Natural killer cell treated with Interleukin-12 subunit alpha and Interleukin-12 subunit beta and Interleukin-15 and Interleukin-18, amount 100 ng/mL, for 72 hours (primary cell): ENCODE measurements at places on chromosomes 3 and 15. TPM values are rescaled to one million over a fixed set of nuclear protein-coding genes. Genes with fewer than 3 reads are reported as not detected.

The KCNAB1 gene
- not detected for total RNA-seq

The CCNB2 gene
- total RNA-seq, result 41.8 TPM

The NOP10 gene
- 250 TPM for total RNA-seq

GRCh38 chr15:100183921-100184495, 157.8 kb downstream of the ADAMTS17 start:
- no peak overlapping the region for H3K27ac ChIP-seq
- H3K4me1 ChIP-seq, result peaks cover 4% of the 10 kb centered on the region
- no peak overlapping the region for H3K4me3 ChIP-seq
- no peaks in the 10 kb centered on the region for H3K36me3 ChIP-seq
- peaks cover 24% of the 10 kb centered on the region for H3K27me3 ChIP-seq

GRCh38 chr3:129749692-129750091, 143.2 kb upstream of the PLXND1 start:
- no peak for DNase-seq
- H3K36me3 ChIP-seq, result peaks cover 16% of the 10 kb centered on the region
- peaks cover 7% of the 10 kb centered on the region for H3K4me1 ChIP-seq
- H3K4me3 ChIP-seq, result no peak overlapping the region
- no peaks in the 10 kb centered on the region for H3K27me3 ChIP-seq
- H3K27ac ChIP-seq, result no peak overlapping the region

- H3K4me3 ChIP-seq, result no peak overlapping the region
- no peaks in the 10 kb centered on the region for H3K36me3 ChIP-seq
- H3K27ac ChIP-seq, result no peak overlapping the region
- DNase-seq, result no peak
Observed at GRCh38 chr3:8658306-8659212, 14.0 kb upstream of the SSUH2 start.

- peaks cover 2% of the 10 kb centered on the region for H3K27me3 ChIP-seq
- H3K36me3 ChIP-seq, result no peaks in the 10 kb centered on the region
- H3K4me3 ChIP-seq, result no peak overlapping the region
- no peak for DNase-seq
- no peak overlapping the region for H3K27ac ChIP-seq
- no peaks in the 10 kb centered on the region for H3K4me1 ChIP-seq
Observed at GRCh38 chr3:190012314-190012782, 108.3 kb downstream of the P3H2 start.
